LHCN-M2 (cell line): ENCODE measurements at places on chromosomes 11 and 22. TPM values are rescaled to one million over a fixed set of nuclear protein-coding genes. Genes with fewer than 3 reads are reported as not detected.

OR52K1 gene
- not detected in 2 replicates for total RNA-seq

SLC5A1 gene
- not detected in 2 replicates for total RNA-seq

BTG4 gene
- total RNA-seq = 0.17 TPM in 1 of 2 replicates, not detected in the other

ZNF202 gene
- total RNA-seq = 7.8 and 9.4 TPM in 2 replicates

ADAMTS8 gene
- not detected in 2 replicates for total RNA-seq

AIFM3 gene
- total RNA-seq = 0.13 TPM in 1 of 2 replicates, not detected in the other

CABP4 gene
- total RNA-seq = 1.2 and 3.1 TPM in 2 replicates

AHNAK gene
- total RNA-seq = 313 and 332 TPM in 2 replicates

MMP12 gene
- 0.19 TPM in 1 of 2 replicates, not detected in the other for total RNA-seq

APOA5 gene
- not detected in 2 replicates for total RNA-seq
